ENCODE measurements at places on chromosomes 2 and 18.

GRCh38 chr2:194332799-194333490 is 1324.1 kb upstream of the SLC39A10 start:
- DNase-seq, result no peak

DNA sequence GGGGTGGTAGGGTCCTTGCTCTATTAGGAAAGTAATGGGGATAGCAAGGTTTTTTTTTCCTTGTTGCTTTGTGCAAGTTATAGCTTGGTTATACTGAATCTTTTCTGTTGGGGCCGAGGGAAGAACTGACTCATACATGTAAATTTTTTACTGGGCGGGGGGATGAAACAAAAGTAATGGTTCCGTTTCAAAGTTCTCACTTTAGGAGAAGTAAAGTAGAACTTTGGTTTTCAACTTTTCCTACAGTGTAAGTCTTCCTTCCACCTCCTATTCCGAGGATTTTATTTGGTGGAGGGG is 1.1 kb downstream of the AFTPH start:
- DNase-seq, result no peak

DNA sequence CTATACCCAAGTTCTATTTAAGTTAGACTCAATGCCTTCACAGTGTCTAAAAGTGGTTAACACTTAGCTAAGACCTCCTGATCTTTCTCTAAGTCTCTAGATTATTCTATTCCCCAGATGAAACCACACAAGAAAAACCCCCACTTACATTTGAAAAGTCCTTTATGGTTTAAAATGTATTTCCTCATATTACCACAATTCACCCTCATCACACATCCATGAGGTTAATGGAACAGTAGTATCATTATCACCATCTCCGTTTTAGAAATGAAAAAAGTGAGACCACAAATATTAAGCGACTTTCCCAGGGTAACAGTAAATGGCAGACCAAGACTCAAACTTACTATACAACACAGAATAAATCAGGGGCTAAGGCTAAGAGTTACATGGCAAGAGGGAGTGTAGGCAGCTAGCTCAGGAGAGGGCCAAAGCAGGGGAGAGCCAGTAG is 28.6 kb downstream of the EPG5 start:
- no peak for DNase-seq

- peak; percentile 26 for DNase-seq
Observed at GRCh38 chr2:45169339-45170190, 160.3 kb upstream of the SIX2 start.

- DNase-seq, result peak; percentile 8
Observed at GRCh38 chr2:7427293-7428060, 510.3 kb downstream of the RNF144A start.

DNA sequence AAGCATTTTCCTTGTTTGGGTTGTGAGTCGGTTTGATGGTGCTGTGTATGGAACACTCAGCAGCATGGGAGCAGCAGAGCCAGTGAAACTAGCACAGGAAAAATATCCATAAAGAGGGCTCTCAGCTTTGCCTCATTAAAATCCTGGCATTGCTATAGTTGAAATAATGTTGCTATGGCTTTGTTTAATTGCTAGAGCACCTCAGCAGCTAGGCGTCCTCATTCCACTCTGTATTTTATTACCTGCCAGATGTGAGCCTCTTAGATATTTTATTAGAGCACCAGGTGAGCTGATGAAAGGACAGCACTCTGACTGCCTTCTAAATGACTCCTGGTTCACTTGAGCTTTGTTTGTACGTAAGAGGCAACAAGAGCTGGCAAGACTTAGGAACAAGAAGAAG is 232.4 kb downstream of the MTX2 start:
- no peak for DNase-seq

GRCh38 chr2:165357758-165358157 is 111.7 kb upstream of the CSRNP3 start:
- DNase-seq, result peak; percentile 70

DNA sequence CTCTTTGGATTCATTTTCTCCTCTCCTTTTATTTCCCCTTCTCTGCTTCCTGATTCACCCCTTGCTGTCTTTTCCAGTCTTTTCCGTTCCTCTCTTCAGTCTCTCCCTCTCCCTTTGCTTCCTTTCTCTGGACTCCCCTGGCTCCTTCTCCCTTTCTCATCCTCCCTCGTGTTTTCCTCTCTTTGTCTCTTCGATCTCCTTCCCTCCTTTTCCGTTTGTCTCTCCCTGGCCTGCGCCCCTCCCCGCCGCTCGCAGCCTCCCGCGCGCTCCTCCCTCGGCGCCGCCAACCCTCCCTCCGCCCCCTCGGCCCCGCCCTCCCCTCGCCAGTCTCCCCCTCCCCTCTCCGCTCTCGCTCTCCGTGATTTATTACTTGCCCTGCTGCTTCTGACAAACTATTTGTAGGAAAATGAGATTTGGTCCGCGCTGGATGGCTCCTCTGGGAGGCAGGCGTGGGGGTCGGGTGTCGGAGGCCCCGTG is 46.0 kb upstream of the PAX8 start:
- DNase-seq, result peak; percentile 82

DNA sequence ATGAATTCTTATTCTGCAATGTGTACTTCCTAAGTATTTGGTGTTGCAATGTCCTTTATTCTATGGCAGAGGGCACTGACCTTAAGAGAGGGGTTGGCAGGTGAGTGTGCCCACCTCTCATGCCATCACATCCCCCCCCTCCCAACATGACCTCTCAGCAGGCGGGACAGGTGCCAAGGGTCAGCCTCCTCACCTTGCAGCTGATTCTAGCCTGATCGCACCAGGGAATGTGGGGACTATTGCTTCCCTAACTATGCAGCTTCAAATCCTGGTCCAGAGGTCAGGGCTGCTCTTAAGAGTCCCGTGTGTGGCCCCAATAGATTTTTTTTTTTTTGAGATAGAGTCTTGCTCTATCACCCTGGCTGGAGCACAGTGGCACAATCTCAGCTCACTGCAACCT is 9.5 kb downstream of the HJURP start:
- no peak for DNase-seq

DNA sequence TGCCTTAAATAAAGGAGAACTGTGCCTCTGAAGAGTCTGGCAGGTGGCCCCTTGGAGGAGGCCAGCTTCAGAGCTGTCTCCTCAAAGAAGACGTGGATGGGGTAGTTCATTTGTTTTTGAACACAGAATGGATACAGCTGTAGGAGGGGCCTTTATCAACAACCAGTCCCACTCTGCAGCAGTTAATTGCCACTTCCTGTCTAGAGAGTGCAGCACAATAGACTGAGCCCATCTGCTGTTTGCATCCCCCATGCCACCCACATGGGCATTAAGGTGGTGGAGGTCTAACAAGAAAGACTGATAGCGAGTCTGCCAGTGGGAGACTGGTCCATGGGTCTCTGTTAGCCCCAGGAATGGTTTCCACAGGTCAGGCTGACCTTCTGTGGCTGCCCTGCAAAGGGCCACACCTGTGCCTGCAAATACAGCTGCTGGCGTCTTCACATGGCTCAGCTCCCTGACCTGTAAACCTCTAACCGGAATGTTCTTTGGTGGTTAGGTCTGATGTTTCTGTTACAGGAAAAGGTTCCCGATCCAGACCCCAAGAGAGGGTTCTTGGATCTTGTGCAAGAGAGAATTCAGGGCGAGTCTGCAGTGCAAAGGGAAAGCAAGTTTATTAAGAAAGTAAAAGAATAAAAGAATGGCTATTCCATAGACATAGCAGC is 153.3 kb upstream of the ITGA6 start:
- no peak for DNase-seq

DNA sequence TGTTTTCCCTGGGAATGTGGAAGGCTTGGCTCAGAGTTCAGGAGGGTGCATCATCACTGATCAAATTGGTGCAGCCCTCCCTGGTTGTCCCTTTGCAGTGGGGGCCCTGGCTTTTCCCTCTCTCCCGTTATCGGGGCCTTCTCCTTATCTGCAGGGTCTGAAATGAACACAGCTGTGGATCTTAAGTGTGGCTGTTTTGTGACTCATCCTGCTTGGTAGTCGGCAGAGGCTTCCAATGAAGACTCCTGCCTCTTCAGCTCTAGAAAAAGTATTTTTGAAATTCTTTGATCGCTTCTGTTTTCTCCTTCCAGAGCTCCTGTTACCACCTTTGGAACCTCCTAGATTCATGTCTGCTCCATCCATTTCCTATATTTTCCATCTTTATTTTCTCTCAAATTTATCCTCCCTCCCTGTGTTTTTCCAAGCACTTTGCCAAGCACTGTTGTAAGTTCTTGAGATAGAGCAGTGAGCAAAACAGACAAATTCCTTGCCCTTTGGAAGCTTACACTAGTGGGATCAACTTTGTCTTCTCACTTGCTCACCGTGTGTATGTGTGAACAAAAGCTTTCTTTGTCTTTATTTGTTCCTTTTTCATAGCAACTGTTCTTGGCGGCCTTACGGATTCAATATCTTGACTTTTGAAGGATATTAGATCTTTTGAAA is 45.7 kb downstream of the RALB start:
- DNase-seq, result no peak

GRCh38 chr18:26002375-26002910 is 88.0 kb downstream of the SS18 start:
- DNase-seq, result no peak

GRCh38 chr18:74507097-74507881 is 11.1 kb downstream of the CNDP2 start:
- no peak for DNase-seq

DNA sequence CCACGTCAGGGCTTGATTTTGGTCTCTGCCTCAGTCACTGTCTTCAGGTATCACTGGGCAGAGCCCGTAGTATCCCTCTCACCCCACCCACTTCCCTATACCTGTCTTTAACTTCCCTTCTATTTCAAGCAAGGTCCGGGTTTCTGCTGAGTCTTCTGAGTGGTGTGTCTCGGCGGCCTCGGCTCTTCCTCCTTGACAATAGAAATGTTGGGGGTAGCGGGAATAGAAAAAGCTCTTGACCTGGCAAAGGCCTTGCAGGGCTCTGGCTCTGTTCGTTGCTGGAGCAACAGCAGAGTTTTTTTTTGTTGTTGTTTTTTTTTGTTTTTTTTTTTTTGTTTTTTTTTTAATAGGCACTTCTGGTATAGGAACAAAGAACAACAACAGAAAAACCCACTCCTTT is 16.0 kb upstream of the IGFBP5 start:
- no peak for DNase-seq

DNA sequence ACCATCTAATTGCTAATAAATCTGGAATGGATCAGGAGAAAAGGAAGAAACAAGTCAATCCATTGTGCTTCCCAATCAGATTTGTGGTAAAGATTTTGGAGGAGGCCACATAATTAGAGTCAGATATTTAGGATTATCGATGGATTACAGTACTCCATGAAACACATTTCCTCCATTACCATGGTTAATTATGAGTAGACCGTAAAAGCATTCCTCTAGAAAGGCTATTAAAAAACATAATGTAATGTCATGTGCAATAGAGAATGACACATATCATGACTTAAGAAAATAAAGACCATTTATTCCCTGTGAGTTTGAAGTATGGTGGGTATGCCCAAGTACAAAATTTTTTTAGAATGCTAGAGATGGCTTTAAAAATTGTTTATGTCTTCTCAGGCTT is 96.1 kb downstream of the ITGA4 start:
- DNase-seq, result no peak

DNA sequence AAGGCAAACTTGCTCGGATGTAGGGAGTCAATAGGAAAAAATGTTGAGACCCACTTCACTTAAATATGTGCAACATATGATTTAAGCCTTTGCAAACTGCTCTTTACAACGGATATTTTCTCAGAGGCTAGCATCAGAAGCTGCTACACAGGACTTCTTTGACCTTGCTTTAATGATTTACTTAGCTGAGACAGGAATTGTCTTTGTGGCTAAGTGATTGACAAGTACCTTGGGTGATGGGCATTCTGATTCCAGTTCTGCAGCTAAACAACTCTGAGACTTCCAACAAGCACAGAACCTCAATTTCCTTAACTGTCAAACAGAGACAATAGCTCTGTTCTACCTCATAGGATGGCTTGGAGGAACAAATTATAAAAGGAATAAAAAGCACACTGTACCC is 150.2 kb downstream of the NCKAP5 start:
- no peak for DNase-seq

- no peak for DNase-seq
Observed at GRCh38 chr18:12749121-12749520, 46.3 kb downstream of the PSMG2 start.

GRCh38 chr2:25590921-25591505 is 82.4 kb downstream of the DTNB start:
- DNase-seq, result no peak

- peak; percentile 79 for DNase-seq
Observed at GRCh38 chr2:182503886-182504285, 77.0 kb upstream of the PDE1A start.

DNA sequence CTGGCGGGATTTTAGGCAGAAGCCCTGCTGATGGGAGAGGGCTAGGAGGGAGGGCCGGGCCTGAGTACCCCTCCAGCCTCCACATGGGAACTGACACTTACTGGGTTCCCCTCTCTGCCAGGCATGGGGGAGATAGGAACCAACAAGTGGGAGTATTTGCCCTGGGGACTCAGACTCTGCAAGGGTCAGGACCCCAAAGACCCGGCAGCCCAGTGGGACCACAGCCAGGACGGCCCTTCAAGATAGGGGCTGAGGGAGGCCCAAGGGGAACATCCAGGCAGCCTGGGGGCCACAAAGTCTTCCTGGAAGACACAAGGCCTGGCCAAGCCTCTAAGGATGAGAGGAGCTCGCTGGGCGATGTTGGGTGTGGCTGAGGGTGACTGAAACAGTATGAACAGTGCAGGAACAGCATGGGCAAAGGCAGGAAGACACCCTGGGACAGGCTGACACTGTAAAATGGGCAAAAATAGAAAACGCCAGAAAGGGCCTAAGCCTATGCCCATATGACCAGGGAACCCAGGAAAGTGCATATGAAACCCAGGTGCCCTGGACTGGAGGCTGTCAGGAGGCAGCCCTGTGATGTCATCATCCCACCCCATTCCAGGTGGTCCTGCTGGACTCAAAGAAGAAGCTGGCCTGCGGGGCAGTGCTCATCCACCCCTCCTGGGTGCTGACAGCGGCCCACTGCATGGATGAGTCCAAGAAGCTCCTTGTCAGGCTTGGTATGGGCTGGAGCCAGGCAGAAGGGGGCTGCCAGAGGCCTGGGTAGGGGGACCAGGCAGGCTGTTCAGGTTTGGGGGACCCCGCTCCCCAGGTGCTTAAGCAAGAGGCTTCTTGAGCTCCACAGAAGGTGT is 8.5 kb downstream of the PROC start:
- no peak for DNase-seq

DNA sequence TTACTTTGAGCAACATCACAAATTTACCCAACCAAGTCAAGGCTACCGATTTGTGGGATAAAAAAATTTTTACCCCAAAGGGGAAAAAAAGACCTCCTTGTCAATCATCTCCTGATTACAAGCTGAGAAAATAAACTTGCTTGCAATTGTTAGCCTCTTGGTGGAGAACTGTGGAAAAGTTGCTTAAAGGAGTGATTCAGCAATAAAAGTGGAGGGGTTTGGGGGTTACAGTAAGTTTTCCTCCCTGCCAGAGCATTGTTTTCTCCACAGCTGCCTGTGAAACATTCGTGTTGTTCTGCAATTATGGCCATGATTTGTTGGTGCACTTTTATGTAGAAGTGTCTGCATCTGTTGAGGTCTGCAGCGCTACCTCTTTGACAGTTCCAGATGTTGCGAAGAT is 82.6 kb downstream of the EN1 start:
- no peak for DNase-seq

GRCh38 chr2:156883804-156884203 is 373.7 kb upstream of the GALNT5 start:
- peak; percentile 40 for DNase-seq

- no peak for DNase-seq
Observed at GRCh38 chr2:140624200-140624599, 1506.6 kb downstream of the LRP1B start.

GRCh38 chr2:176170602-176171305 is 13.6 kb downstream of the HOXD3 start:
- DNase-seq, result no peak

Measured in HCEC 1CT (cell line).